Lung microvascular endothelial cell (primary cell): ENCODE measurements at places on chromosomes 4 and X. TPM values are rescaled to one million over a fixed set of nuclear protein-coding genes. Genes with fewer than 3 reads are reported as not detected.

DNA sequence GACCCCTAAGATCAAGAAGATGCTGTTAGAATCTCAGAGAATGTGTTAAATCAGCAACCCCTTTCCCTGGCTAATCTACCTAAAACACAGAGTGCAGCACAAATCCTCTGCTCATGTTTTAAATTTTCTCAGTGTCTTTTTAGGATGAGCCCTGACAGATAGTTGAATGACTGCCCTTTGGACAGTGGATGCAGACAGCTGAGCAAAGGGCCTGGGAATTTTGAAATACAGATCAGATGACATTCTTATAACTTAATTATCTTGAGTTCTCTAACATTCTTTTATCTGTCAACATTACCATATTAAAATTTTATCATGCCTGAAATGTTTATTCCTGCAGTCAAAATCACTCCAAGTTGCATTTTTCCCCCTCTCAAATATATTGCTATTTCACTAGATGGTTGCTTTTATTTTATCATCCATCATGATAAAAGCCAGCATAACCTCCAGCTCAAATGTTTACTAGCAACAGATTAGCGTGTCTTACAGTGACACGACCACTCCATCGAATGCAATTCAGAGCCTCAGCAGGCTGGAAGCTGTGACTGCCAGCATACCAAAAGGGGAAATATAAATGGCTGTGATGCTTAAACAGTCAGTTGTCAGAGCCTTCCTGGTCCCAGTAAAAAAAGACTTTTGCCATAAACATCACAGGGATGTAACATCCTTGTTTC, 22.8 kb upstream of the ARHGAP24 start:
- no peak for DNase-seq

GRCh38 chr4:108270466-108271450, 102.0 kb upstream of the LEF1 start:
- DNase-seq, result no peak

DNA sequence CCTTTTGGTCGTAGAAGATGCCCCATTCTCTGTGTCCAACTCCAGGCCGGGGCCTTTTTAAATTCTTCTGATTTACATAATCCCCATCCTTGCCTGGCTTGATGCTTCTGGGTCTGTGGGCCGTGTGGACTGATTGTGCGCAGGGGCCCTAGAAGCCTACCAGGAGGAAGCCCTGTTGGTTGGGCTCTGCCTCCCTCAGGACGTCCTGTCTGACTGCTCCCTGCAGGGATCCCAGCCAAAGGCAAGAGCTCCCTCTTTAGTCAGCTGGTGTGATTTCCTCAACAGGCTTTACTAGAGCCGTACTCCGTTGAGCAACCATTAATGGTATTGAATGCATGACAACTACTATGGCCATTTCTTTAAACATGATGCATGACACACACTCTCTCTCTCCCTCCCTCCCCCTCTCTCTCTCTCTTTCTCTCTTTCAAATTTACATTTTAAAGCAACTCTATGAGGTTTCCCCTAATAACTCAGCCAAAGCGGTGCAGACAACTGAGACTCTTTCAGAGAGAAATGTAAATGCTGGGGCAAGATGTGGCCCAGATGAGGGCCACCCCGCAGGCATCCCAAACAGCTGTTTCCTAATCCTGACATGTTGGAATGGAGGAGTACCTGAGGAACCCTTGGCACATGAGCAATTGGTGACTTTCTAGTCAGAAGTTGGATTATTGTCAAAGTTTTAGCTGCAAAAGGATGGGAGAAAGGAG, 117.3 kb downstream of the DRD5 start:
- DNase-seq, result peak; percentile 58

- no peak for DNase-seq
These were observed 14.6 kb downstream of the CTAG1A start for GRCh38 chrX:154599531-154599930.

DNA sequence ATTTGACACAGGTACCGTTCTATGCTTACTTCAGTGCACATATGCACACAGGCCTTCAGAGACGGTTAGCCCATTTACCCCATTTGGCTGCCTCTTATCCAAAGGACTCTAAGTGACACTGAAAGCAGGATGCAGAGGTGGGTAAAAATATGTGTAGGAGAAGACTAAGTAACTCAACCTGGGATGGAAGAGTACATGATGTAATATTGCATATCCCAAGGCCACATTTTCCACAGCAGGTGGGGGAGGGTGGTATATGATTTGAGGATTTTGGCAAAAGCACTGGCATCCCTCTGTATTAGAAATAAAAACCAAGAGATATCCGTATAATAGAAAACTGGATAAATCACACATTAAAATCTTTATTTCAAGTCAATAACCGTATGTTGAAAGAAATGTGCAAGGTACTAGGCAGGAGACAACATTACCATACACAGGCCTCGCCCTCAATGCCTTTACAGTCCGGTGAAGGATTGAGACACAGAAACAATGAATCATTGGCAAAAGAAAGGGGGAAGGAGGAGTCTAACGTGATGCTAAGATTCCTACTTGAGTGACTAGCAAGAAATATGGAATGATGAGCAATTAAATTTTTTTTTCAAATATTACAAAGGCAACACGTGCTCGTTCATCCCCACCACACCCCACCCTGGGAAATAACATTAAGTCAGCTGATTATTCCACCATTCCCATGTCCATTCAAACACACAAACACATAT, 161.0 kb upstream of the RASGEF1B start:
- DNase-seq, result no peak

DNA sequence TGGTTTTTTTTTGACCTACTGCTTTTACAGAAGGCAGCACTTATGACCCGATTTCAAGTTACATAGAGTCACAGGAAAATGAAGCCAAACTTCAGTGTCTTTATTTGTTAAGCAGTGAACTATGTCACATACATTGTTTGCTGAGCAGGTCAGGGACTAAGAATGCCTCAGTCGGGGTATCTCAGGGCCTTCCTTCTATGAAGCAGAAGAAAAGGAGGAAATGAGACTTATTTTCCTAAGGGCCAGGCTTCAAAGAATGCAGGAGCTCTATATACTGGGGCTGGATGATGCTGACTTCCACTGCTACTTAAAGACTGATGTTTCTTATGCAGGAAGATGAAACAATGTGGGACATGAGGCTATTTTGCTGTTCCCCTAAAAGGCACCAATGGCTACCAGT, 558.4 kb upstream of the IGFBP7 start:
- no peak for DNase-seq

GRCh38 chrX:9269134-9269533, 195.7 kb upstream of the TBL1X start:
- no peak for DNase-seq

GRCh38 chr4:42633605-42634388, 23.1 kb downstream of the ATP8A1 start:
- no peak for DNase-seq

- DNase-seq, result no peak
These were observed 14.3 kb downstream of the TMEM33 start for GRCh38 chr4:41949531-41949930.

- peak; percentile 53 for DNase-seq
These were observed 3.7 kb upstream of the BEX4 start for GRCh38 chrX:103211012-103211715.

DNA sequence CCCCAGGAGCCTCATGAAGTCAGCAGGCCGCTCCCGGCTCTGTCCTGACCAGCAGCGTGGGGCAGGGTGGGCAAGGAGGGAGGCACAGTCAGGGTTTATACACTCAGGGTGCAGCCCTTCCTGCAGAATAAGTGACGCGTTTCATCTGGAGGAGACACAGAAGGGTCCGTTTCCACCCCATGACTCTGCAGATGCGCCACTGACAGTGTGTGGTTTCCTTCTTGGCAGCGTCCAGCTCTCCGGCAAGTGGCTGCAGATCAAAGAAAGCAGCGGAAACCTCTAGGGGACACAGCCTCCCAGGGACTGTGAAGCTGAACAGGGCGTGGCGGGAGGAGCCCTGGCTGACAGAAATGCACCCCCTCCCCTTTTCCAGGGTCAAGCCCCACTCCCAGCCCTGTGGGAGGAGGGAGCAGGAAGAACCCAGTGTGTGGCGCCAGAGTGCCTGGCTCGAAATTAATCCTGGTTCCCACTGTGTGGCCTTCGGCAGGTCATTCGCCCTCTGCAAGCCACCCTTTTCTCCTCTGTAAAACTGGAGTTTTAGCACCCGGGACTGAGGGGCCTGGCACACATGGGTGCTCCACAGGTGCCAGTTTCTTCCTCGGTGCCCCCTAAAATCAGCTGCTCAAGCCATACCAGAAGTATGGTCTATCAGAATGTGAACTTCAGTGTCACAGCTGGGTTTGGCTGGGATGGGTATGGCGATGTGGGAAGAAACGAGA, 17.3 kb upstream of the TBC1D14 start:
- no peak for DNase-seq

- DNase-seq, result no peak
These were observed 40.8 kb downstream of the DLG3 start for GRCh38 chrX:70485466-70485865.

- DNase-seq, result no peak
These were observed 132.6 kb upstream of the PUDP start for GRCh38 chrX:7280520-7280919.

DNA sequence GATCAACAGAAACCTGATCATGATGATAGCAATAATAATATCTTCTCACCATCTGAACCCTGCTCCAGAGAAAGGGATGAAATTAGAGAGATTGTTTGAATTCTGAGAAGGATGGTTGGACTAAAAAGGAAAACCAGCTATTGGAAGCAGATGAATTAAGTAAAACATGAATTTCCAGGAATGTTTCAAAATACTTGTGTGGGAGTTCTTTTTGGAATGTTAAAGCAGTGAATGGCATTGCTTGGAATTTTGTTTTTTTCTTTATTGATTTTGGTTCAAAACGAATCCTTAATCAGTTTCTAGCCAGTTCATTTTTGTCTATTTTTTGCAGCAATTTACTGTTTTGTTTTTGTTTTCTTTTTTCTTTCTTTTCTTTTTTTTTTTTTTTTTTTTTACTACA, 150.3 kb downstream of the NHS start:
- DNase-seq, result no peak

GRCh38 chrX:39832211-39832610, 265.5 kb downstream of the BCOR start:
- no peak for DNase-seq

- peak; percentile 7 for DNase-seq
These were observed 53.7 kb downstream of the ANAPC10 start for GRCh38 chr4:145044341-145044740.

DNA sequence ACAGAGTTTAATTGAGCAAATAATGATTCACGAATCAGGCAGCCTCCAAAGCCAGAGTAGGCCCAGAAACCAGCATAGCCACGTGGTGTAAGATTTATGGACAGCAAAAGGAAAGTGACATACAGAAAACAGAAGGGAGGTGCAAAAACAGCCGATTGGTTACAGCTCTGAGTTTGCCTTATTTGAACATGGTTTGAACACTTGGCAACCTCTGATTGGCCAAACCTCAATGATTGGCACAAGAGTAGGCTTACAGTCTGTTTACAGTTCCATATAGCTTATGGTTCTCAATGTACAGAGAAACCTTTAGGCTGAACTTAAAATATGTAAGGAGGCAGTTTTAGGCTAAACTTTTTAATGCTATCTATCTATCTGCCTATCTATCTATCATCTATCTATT, 394.8 kb downstream of the CFAP47 start:
- no peak for DNase-seq

GRCh38 chr4:75179510-75179909, 246.6 kb downstream of the PARM1 start:
- DNase-seq, result no peak

GRCh38 chr4:120821029-120821428, 101.5 kb downstream of the PRDM5 start:
- DNase-seq, result no peak

GRCh38 chr4:85707611-85708010, 232.7 kb downstream of the ARHGAP24 start:
- peak; percentile 12 for DNase-seq

GRCh38 chrX:2819345-2820135, 9.2 kb upstream of the GYG2 start:
- peak; percentile 44 for DNase-seq

DNA sequence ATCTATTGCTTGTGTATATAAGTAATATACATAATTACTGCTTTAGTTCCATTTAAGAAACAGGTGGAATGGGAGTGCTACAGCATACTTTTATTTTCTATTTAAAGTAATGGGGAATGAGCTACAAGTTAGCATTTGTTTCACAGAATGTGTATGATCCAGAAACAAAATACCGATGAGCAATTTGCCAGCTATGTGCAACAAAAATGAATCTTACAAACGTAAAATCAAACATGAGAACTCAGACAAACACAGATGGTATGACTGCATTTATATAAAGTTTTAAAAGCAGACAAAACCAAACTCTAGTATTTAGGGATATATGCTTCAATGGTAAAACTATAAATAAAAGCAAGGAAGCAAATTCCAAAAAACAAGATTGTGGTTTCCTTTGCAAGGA, 141.7 kb downstream of the PAPSS1 start:
- DNase-seq, result no peak

- peak; percentile 81 for DNase-seq
These were observed 170.7 kb upstream of the ZCCHC13 start for GRCh38 chrX:74133156-74133796.

DNA sequence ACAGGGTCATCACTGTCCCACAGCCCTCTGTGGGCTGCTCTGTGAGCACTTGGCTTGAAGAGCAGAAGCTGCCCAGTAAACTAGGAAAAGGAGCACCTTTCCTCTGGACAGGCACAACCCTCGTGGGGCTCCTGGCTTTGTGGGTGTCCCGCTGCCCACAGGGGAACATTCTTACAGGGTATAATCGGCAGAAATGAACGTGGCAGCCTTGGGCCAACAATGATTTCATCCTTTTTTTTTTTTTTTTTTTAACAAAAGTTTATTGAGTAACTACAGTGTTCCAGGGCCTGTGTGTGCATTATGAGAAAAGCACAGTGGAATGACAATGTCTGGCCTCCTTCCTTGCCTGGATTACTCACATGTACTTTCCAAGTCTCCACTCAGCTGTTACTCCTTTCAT, 197.2 kb downstream of the PDGFC start:
- peak; percentile 75 for DNase-seq

GRCh38 chr4:1057403-1057745, 45.9 kb downstream of the FGFRL1 start:
- no peak for DNase-seq

Gene ANKRD17
- 36.2 and 42.7 TPM in 2 replicates for total RNA-seq

Gene RAB41
- total RNA-seq, result not detected in 2 replicates

Gene RASGEF1B
- under 0.01 TPM in 1 of 2 replicates, not detected in the other for total RNA-seq

Gene SATL1
- total RNA-seq, result under 0.01 TPM in 1 of 2 replicates, not detected in the other

Gene AKAP14
- not detected in 2 replicates for total RNA-seq

Gene AMTN
- total RNA-seq, result not detected in 2 replicates

Gene CSAG2
- not detected in 2 replicates for total RNA-seq

Gene ERVMER34-1
- under 0.01 TPM in 1 of 2 replicates, not detected in the other for total RNA-seq

Gene SLC38A5
- 4.2 and 12.2 TPM in 2 replicates for total RNA-seq

Gene SASH3
- not detected in 2 replicates for total RNA-seq

Gene CFAP97
- 17.2 and 27.0 TPM in 2 replicates for total RNA-seq

Gene MGST2
- 60.1 and 79.4 TPM in 2 replicates for total RNA-seq

Gene HSFX3
- total RNA-seq, result not detected in 2 replicates
